ENCODE measurements at places on chromosomes 5 and 9.

DNA sequence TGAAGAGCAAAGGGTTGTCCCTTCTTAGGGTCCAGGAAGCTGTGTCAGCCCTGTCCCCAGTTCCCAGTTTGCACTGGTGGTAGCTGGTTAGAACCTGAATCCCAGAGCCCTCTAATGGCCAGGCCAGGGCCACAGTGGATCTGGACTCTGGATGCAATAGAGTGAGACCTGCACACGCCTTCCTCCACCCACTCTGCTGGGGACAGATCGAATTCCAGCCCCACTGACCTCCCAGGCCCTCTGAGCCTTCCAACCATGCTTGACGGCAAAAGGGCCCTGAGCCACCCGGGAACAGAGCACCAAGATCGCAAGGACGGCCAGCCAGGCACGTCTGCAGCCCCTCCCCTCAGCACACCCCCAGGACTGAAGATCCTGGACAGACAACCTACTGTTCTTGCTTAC, 23.7 kb downstream of the NAIF1 start:
- no peak for DNase-seq

GRCh38 chr9:79567671-79568098, 4.1 kb upstream of the TLE4 start:
- no peak for DNase-seq

DNA sequence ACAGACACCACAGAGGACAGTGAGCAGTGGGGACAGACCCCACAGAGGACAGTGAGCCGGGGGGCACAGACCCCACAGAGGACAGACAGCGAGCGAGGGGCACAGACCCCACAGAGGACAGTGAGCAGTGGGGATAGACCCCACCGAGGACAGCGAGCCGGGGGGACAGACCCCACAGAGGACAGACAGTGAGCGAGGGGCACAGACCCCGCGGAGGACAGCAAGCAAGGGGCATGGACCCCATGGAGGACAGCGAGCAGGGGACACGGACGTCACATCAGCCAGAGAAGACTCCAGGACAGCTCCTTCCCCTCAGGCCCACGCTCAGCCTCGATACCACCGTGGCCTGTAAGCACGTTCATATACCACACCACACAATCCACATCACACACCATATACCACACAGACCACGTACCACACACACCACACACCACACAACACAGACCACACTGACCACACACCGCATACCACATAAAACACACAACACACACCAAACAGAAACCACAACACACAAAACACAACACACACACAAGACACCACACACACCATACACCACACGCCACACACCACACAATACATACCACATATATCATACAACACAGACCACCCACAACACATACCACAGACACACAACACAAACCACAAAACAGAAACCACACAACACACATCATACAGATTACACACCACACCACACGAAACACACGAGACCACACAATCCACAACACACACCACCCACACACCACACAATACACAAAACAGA, 5.2 kb upstream of the ZDHHC11 start:
- no peak for DNase-seq

DNA sequence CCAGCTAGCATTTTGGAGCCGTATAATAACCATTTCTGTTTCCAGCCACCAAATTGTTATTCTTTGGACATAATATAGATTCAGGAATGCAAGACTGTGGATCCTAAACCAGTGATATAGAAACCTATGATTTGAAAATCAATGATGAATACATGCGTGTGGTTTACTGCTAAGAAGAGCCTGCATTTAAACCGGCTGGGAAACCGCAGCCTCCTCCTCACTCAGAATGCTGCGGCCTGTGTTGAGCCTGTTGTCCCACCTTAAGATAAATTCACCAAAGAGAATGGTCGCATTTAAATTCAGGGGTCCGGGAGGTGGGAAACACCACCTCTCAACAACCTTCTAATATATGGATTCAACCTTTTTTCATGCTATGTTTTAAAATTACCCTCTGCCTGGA, 148.0 kb downstream of the MEF2C start:
- DNase-seq: no peak

GRCh38 chr9:124480621-124480981, 26.6 kb downstream of the NR5A1 start:
- DNase-seq: no peak

- no peak for DNase-seq
Measured at GRCh38 chr5:65762234-65762633, 40.2 kb downstream of the NLN start.

- peak; percentile 58 for DNase-seq
Measured at GRCh38 chr5:83802686-83803085, 82.0 kb upstream of the HAPLN1 start.

DNA sequence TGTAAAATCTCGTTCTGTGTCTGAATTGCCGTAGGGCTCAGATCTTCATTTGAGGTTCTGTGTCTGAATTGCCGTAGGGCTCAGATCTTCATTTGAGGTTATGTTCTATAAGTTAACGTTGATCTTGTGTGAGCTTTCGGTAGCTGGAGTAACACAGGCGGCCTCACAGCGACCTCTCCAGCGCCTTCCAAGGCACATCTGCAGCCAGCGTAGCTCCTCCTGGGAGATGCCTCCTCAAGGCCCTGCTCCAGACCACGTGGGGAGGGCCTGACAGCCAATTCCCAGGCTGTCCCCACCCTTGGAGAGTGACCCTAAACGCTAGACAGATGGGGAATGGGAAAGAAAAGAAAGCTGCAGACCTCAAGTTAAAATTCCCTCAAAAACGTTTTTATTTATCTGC, 8.7 kb upstream of the AHRR start:
- no peak for DNase-seq

- DNase-seq: peak; percentile 65
Measured at GRCh38 chr5:147188200-147189108, 46.4 kb upstream of the STK32A start.

Data from SJSA1 (cell line).